ENCODE measurements at places on chromosomes 5 and 9. TPM values are rescaled to one million over a fixed set of nuclear protein-coding genes. Genes with fewer than 3 reads are reported as not detected.

- DNase-seq: no peak
These were observed 3.0 kb upstream of the HNRNPAB start for GRCh38 chr5:178201221-178201926.

The SOHLH1 gene
- not detected for polyA plus RNA-seq

GRCh38 chr5:137266186-137266585, 232.9 kb downstream of the SPOCK1 start:
- no peak for DNase-seq

DNA sequence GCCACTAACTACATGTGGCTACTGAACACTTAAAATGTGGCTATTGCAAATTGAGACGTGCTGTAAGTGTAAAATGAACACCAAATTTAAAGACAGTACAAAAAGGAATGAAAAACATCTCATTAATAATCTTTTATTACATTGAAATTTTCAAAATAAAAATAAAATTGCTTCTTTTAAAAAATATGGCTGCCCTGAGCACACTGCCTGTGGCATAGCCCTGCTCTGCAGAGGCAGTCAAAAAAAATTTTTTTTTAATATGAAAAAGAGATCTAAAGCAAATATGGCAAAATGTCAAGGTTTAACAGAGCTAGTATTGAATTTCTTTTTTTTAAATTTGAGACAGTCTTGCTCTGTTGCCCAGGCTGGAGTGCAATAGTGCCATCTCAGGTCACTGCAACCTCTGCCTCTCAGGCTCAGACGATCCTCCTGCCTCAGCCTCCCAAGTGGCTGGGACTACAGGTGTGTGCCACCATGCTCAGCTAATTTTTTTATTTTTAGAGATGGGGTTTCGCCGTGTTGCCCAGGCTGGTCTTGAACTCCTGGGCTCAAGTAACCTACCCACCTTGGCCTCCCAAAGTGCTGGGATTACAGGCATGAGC, 25.6 kb downstream of the CARNMT1 start:
- no peak for DNase-seq

GRCh38 chr9:105157171-105157583, 87.3 kb upstream of the SLC44A1 start:
- DNase-seq: peak; percentile 79

The LECT2 gene
- not detected for polyA plus RNA-seq
